ENCODE measurements at places on chromosomes 6 and 20.

DNA sequence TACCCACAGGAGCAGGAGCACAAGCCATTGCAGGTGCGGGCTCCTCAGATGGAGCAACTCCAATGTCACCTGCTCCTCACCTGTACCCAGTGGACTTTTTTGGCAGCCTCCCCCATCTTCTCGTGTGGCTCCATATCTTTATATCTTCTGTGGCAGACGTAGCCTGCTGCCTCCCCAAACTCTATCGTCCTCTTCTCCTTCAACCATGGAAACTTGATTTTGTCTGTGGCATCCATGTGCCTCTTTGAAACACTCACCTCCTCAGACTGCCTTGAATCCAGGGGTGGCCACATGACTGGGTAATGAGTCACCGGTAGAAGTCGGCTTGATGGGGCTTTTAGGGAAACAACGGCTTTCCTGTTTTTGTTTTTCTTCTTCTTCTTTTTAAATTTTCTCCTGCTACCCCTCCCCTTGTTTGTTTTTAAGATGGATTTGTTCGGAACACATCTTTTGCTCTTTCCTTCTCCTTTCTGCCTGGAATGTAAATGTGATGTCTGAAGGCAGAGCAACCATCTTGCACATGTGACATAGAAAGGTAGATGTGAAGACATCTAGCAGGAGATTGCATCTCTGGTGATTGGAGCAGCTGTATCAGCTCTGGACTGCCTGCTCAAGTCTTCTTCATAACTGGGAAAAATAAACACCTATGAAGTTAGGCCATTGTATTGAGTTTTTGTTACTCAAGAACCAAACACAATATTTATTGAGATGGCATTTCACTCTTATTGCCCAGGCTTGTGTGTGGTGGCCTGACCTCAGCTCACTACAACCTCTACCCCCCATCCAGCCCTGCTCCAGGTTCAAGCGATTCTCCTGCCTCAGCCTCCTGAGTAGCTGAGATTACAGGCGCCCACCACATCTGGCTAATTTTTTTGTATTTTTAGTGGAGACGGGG lies 69.9 kb upstream of the DDR1 start:
- no peak for DNase-seq

DNA sequence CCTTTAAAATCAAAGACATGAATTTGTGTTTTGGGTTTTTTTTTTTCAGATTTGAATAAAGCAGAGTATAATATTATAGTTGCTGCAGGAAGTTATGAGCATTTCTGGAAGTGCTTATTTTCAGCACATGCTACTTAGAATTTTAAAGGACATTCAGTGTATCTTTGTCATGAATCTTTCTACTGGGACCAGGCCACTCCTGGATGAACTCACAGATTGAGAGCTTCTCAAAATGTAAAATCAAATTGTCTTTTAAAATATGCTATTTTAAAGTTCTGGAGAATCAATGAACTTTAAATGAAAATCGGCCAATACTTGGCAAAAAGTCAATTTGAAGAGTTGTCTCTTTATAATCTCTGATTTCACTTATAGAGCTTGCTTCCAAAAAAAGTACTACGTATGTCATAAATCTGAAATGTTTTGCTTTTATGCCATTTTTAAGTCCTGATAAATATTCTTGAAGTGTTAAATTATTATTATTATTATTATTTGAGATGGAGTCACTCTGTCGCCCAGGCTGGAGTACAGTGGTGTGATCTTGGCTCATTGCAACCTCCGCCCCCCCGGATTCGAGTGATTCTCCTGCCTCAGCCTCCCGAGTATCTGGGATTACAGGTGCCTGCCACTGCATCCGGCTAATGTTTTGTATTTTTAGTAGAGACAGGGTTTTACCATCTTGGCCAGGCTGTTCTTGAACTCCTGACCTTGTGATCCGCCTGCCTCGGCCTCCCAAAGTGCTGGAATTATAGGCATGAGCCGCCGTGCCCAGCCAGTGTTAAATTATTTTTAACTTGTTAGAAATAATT lies 175.7 kb upstream of the AKAP12 start:
- DNase-seq = no peak

DNA sequence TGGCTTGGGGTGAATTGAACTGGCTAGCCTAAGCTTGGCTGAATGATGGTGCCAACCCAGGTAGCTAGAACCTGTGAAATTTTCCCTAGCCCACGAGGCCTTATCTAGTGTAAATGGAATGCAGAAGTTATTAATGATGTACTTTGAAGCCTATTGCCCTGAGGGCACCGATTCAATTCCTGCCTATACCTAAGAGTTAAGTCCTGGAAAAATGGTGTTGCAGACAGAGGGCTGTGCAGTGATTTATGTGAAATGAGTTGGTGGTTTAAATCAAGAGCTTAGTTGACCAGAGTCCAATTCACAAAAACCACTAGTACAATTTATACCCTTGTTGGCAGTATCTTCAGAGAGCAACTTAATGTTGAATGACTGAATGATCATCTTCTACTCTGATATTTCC lies 373.8 kb upstream of the JAG1 start:
- no peak for DNase-seq

DNA sequence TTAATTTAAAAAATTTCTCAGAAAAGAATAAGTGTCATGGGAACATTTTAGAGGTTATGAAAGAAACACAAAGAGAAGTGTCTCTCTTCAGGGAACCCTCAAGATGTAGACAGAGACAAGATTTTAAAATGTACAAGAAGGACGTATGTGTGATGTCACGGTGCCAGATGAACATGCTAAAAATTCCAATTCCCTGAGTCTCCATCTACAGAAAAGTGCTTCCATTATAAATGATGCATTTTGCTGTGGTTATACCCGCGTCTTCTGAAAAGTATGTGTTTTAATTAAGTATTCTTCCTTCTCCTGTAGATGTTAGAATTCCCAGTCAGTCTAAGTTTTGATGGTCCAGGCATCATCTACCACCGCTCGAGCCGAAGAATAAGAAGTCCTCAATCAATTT lies 489.1 kb downstream of the PREX1 start:
- DNase-seq = no peak

DNA sequence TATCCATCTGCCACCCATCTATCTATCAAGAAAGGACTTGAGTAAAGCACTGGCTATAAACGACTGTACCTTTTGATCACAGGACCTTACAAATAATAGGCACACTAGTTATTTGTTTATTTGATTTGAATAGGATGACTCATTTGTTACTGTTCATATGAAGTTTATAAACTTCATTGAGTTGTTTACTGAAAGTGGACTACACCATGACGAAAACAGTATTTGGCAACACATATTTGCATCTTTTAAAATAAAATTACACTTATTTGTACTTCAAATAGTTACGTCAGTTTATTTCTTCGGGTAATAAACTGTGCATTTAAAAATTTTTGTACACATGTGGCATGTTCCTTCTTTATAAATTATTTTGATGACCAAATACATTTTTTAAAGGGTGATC lies 133.0 kb downstream of the OGFRL1 start:
- no peak for DNase-seq

DNA sequence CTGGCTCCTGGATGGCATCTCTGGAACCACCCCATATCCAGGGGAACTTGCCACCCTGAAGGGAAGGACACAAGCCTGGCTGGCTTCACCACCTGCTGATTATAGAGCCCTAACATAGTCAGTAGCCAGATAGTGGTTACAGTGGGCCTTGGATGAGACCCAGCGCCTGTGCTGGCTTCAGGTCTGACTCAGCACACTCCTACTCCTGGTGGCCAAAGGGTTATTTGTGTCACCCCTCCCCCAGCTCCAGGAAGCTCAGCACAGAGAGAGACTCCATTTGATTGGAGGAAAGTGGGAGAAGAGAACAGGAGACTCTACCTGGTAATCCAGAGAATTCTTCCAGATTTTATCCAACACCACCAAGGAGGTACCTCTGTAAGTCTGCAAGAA lies 12.8 kb downstream of the SNX14 start:
- no peak for DNase-seq

GRCh38 chr20:36768768-36769430 lies 4.7 kb downstream of the DSN1 start:
- DNase-seq = no peak

DNA sequence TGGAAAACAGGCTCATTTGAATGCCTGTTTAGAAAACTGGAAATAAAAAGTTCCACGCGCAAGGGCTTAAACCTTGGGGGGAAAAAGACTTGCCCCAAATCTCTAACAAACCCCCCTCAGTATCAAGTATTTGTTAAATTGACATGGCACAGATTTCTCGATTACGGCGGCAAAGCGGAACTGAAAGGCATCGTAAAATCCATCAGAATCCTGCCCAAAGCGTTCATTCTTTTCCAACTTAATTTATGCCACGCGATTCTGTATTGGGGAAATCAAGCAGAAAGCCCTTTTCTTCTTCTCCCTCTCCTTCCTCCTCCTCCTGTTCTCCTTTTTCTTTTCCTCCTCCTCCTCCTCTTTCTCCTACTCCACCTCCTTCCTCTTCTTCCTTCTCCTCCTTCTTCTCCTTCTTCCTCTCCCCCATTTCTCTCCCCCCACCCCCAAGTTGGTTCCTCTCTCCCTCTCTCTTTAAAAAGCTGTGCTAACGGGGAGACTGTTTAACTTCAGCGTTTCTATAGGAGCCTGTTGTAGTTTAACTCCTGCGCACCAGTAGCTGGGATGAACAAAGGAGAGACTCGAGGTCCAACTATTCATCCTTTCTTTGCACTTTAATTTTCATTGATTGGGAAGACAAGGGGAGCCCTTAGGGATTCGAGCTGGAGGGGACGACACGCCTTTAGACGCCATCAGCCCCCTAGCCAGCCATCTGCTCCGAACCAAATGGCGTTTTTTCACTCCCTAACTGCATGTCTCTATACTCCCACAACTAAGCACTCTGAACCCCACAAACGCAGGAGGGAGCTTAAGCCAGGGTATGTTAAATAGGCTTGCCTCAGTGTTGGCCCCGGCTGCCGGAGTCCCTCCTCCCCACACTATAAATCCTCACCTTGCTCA lies 2.7 kb upstream of the DLL1 start:
- no peak for DNase-seq

DNA sequence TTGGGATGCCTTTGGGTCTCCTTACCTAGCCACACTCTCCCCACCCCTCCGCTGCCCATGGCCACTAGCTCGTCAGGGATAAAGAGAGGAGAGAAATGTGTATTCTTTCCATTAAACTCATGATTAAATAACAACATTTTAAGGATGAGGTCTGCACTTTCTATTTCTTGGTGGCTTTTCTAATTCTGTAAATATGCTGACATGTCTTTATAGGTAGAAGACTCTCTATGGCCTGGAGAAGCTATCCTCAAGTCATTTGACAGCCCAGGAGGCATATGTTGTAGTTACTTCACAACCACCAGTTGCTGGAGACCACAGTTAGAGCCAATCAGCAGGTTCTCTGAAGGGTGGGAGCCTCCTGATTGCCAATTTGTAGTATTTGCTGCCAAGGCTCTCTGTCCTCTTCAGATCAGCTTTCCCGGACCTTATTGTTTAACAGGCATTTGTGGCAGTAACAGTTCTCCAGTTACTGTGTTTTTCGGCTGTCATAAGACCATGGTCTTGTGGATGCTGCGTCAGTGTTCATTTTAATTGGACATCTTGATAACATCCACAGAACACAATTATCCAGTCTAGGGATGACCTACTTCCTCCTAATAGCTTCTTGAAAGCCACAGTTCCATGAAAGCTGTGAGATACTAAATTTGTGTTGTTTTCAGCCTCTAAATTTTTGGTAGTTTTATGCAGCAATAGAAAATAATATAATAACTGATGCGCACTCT lies 205.0 kb upstream of the KCNQ5 start:
- no peak for DNase-seq
